ENCODE measurements at places on chromosomes 1 and 21.

DNA sequence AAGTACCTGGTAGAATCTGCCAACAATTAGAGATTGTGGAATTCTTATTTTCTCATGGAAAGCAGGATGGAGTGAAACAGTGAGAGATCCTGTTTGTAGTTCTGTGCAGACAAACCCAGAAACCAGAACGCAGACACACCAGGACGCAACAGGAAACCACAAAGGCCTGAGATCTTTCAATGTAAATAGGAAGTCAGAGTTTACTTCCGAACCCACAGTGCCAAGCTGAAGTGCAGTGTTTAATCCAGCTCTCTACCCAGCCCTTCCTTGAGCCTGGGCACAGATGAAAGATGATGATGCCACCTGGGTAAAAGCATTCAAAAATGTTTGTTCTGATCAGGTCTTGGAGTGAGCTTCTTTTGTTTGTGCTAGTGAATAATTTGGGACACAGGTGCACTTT lies 244.2 kb upstream of the HOOK1 start:
- no peak for DNase-seq

DNA sequence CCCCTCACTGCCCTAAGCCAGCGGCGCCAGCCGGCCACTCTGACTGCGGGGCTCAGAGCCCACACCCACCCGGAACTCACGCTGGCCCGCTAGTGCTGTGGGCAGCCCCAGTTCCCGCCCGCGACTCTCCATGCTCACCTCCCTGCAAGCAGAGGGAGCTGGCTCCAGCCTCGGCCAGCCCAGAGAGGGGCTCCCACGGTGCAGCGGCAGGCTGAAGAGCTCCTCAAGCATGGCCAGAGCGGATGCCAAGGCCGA lies 41.5 kb downstream of the SLC2A1 start:
- no peak for DNase-seq

GRCh38 chr1:228368801-228369607 lies 37.6 kb downstream of the TRIM11 start:
- no peak for DNase-seq

DNA sequence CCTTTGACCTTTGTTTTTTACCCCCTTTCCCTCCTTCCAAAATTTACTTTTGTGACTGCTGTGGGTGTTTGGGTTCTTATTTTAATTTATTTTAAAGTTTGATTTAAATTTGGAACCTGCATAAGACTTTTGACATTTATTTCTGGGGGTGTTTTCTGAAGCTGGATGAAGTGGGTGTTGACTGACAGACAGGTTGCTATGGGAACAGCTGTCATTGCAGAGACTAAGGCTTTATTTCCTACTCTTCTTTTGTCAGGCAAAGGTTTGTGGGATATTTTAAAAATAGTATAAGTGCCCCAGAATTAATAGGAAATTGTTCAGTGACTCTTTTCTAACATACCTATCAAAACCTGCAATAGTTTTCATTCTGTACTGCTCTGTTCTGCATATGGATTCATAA lies 290.8 kb upstream of the ESRRG start:
- no peak for DNase-seq

- DNase-seq: no peak
Observed at GRCh38 chr1:95733031-95733430, 499.0 kb downstream of the RWDD3 start.

GRCh38 chr1:110726755-110727154 lies 52.0 kb upstream of the KCNA3 start:
- DNase-seq: no peak

DNA sequence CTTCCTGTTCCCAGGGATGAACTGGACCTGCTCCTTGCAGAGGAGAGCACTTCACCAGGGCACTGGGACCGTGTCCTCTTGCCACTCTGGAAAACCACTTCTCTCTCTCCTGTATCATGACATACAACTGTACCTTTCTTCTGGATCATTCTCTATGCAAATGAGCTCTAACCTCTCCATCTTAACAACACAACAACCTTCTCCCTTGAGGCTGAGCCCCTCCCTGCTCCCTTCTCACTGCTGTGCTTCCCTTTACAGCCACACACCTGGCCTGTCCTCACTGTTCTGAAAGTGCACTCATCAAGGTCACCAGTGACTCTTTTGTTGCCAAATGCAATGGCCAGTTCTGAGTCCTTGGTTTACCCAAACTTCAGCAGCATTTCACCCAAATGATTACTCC lies 54.5 kb upstream of the MRPS6 start:
- DNase-seq: no peak

DNA sequence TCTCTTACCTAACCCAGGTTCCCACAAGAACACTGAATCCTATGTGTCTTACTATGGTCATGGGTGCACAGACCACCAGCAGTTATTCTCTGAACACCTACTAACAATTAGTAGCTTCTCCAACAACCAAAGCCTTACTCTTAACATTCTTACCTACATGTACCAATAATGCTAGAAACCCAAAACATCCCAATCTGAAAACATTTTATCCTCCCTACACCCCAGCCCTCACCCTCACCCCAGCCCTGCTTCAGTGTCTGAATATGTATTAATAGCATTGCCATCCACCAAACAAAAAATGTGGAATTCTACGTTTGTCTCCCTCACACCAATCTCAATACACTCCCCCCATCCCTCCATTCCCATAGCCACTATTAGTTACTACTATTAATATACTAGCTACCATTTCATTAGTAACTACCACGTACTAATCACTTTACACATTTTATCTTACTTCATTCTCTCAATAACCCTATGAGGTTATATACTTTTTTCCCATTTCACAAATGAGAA lies 2.6 kb downstream of the TRIM33 start:
- no peak for DNase-seq

GRCh38 chr1:34645919-34646318 lies 108.9 kb upstream of the GJB5 start:
- no peak for DNase-seq

DNA sequence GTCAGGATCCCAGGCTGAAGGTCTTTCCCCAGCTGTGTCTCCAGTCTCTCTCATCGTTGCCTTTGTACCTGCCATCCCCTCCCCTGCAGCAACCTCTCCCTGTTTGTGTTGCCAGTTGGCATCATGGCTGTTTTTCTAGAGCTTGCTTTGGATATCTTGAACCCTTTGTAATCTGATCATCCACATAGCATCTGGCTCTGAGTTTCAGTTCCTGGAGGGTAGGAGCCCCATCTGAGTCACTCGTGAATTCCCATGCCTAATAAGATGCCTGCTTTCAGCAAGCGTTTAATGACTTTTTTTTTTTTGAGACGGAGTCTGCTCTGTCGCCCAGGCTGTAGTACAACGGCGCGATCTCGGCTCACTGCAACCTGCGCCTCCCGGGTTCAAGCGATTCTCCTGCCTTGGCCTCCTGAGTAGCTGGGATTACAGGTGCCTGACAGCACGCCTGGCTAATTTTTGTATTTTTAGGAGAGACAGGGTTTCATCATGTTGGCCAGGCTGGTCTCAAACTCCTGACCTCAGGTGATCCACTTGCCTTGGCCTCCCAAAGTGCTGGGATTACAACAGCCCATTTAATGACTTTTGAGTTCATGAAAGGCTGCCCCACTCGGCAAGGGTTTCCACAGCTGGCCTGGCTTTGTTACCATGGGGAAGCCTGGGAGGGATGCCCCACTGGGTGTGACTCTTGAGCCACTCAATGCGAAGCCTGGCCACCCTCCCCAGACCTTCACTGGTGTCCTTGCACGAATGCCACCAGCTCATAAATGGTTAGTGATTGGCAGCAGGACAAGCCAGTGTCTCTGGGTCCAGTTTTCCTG lies 11.9 kb downstream of the ALPL start:
- no peak for DNase-seq

DNA sequence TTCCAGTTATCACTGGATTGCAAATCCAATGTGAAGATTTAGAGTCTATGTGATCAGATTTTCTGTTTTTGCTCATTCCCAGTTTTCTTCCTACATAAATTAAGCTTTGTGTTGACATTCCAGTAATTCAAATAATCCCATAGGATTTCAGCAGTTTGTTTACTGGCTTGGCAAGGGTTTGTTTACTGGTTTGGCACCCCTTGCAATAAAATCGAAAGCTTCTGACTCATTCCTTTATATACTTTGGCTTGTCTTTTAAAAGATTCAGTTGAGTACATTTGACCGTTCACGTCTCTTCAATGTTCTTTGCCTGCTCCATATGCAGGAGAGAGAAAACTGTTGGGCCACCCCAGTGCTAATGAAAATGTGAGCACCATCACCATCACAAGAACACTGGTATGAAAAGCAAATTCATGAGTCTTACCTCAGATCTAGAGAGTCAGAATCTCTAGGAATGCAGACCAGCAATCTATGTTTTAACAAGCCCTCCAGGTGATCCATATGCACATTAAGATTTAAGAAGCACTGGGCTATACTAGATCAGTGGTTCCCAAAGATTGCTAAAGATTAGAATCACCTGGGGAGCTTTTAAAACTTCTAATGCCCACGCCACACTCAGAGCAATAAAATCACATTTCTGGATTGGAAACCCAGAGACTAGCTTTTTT lies 32.8 kb downstream of the ZC3H11B start:
- no peak for DNase-seq

DNA sequence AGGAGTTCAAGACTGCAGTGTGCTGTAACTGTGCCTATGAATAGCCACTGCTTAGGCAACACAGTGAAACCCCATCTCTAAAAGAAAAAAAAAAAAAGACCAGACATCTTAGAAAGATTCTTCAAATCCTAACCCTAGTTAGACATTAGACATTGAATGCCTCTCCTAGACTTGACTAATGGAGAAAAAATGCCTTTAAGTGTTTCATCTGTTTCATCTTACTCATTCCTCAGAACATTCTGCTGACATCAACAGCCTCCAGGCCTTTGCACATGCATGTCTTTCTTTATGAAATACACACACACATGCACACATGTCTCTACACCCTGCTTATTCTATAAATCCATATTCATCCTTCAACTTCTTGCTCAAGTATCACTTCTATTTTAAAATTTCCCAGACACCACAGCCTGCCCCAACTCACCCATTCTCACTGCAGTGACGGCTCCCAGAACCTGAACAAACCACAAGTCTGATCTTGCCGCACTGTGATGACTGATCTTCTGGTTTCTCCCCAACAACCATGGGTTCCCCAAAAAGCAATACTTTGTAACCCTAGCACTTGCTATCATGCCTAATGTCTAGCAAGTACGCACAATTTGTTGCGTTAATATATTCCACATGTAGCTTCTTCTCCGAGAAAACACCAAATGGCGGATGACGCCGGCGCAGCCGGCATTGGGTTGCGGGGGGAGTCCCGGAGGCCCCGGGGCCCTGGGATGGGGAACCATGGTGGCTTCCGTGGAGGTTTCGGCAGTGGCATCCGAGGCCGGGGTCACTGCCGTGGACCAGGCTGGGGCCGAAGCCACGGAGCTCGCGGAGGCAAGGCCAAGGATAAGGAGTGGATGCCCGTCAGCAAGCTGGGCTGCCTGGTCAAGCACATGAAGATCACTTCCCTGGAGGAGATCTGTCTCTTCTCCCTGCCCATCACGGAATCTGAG lies 37.4 kb downstream of the LRRC52 start:
- no peak for DNase-seq

GRCh38 chr1:150022357-150022756 lies 11.8 kb upstream of the OTUD7B start:
- DNase-seq: no peak

GRCh38 chr1:89630048-89630447 lies 2.9 kb upstream of the LRRC8C start:
- no peak for DNase-seq

GRCh38 chr1:33301273-33301984 lies 19.5 kb downstream of the A3GALT2 start:
- DNase-seq: no peak

- DNase-seq: no peak
Observed at GRCh38 chr1:8082945-8083344, 56.8 kb upstream of the ERRFI1 start.

DNA sequence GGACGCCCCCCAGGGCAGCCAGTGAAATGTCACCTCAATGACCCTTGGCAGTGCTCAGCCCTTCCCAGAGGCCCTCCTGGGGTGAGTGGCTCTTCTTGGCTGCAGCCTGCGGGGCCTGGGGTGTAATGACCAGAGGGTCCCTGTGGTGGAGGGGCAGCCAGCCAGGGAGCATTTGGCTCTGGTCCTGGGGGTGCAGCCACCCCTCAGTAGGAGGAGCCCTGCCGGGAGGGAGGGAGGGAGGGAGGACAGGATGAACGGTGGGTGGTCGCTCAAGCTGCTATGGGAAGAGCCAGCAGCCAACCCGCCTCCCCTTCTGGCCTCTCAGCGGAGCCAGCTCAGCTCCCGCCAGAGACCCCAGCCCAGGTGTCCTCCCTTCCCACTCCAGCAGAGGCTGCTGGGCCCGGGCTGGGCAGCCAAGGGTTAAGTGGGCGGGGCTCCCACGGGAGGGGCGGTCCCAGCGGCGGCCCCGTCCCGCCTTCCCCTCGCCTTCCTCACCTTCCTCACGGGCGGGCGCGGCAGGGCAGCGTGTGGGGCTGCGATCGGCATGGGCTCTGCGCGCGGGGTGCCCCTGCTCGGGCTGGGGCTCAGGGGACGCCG lies 9.0 kb upstream of the PLCH2 start:
- DNase-seq: no peak

DNA sequence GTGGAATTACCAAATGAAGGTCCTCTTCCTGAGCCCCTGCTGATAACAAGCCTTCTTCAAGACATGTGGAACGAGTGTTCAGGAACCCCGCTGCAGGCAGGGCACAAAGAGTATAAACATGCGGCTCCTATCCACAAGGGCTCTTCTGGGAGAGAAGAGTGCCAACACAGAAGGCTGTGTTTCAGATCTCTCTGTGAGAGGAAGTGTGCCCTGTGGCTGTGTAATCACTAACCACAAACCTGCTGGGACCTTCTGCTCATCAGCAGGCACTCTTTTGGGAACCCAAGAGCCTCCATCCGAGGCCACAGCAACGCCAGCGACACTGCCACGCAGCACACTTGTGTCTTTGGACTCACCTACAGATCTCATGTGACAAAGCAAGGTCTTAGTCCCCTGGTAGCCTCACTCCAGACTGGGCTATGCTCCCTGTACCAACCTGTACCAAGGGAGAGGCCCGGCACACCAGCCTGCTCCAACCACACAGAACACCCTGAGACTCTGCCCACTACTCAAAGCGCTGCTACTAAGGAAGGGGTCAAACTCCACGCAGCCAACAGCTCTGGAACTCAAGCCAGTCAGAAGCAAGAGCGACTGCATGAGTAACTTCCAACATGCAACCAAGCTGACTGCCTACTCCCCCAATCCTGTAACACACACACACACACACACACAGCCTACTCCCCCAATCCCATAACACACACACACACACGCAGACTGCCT lies 7.8 kb downstream of the PTTG1IP start:
- DNase-seq: no peak

DNA sequence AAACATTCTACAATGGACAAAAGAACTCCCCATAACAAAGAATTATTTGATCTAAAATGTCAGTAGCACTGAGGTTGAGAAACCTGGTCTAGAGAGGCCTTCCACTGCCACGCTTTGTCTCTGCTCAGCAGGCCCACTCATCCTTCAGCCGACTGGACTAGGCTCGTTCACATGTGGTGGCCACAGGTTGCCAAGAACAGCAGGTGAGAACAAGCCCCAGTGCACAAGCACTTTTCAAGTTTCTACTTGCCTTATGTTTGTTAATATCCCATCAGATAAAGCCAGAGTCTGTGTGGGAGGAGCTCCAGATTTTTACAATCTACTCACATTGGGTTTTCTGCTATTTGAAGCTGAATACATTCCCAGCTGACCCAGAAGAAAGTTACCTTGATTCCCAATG lies 9.1 kb upstream of the EFHD2 start:
- DNase-seq: no peak
